ENCODE measurements at places on chromosomes 16 and 17. TPM values are rescaled to one million over a fixed set of nuclear protein-coding genes. Genes with fewer than 3 reads are reported as not detected.
A peak's percentile ranks its signal among the peaks of the same experiment; 100 is the strongest.

DNA sequence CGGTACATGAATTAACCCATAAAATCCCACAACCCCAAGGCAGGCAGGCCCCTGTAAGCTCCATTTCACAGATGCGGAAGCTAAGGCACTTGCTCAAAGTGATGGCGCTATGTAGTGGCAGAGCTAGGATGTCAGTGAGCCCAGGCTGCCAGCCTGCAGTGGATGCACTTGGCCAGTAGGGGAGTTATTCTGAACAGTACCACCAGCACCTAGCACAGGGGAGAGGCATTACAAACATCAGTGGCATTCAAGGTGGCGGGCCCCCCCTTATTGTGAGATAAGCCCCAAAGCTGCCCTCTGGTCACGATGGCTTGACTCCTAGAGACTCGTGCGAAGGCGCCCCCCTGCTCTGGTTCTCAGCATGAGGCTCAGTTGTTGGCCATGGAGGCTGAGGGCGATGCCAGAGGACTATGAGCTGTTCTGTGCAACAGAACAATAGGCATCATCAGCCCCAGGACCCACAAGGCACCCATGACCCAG, 33.8 kb downstream of the GTF3C1 start:
- no peak for DNase-seq

- DNase-seq, result no peak
These were observed 12.5 kb upstream of the SRSF1 start for GRCh38 chr17:58019521-58019920.

DNA sequence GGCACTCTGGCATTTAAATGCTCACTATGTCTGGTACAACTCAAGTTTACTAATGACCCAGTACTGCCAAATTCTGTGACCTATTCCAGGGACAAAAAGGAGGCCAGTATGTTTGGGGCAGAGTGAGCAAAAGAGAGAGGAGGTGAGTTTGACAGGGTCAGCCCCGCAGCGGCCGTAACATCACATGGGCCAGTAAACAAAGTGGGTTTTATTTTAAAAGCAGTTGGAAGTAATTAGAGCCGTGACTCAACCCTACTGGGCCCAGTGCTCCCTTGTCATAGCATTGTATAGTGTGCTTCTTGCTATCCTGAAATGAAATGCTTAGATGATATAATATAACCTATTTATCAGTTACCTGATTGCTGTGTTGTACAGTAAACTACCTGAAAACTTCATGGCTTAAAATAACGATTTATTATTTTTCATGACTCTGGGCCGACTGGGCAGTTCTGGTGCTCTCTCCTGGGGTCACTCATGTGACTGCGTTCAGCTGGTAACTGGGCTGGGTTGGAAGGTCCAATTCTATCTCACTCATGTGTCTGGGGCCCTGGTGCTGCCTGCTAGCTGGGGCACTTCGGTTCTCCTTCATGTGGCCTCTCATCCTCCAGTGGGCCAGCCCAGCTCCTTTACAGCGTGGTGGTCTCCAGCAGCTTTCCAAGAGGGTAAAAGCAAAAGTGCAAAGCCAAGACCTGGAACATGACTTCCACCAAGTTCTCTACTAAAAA, 27.4 kb downstream of the IQCK start:
- no peak for DNase-seq

DNA sequence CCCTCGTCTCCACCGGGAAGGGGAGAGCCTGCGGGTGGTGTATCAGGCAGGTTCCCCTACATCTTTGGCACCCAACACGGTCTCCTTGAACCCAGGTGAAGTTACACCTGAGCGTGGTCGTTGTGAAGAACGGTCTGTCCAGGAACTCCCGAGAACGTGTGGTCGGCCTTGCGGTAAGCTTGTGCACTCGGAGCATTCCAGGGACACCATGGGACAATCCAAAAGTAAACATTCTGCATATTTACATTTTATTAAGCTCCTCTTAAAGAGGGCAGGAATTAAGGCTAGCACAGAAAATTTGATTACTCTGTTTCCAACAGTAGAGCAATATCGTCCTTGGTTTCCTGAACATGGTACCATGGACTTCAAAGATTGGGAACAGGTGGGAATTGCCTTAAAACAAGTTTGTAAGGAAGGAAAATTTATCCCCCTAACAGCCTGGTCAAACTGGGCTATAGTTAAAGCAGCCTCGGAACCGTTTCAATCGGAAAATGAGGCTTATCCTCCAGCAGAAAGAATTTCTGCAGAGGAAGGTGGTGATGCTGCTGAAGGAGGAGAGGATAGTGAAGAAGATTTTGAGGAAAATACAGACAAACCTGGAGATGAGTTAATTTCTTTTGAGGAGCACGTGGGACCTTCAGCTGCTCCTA, 18.2 kb downstream of the ALOX15B start:
- no peak for DNase-seq

GRCh38 chr17:37726891-37727675, 17.8 kb downstream of the HNF1B start:
- DNase-seq, result no peak

GRCh38 chr17:80116276-80116920, 15.0 kb downstream of the GAA start:
- no peak for DNase-seq

- DNase-seq, result no peak
These were observed 130.9 kb upstream of the CACNG3 start for GRCh38 chr16:24125214-24125613.

DNA sequence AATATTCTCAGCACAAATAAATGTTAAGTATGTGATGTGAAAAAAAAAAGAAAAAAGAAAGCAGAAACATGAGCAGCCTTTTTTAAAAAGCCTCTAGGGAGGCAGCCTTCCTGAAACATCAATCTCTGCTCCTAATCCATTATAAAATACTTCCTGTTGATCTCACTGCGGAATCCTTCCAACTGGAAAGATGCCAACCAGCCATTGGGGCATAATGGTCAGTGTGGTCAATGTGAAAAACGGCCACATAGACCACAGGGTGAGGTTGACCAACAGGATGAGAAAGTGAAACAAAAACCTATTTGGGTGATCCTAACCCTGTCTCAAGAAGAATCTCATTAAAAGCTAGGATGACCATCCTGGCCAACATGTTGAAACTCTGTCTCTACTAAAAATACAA, 26.1 kb upstream of the ABCA8 start:
- DNase-seq, result no peak

GRCh38 chr17:77581480-77581879, 377.0 kb upstream of the TNRC6C start:
- DNase-seq, result no peak

- DNase-seq, result no peak
These were observed 787 bp downstream of the ZFPM1 start for GRCh38 chr16:88453611-88454522.

DNA sequence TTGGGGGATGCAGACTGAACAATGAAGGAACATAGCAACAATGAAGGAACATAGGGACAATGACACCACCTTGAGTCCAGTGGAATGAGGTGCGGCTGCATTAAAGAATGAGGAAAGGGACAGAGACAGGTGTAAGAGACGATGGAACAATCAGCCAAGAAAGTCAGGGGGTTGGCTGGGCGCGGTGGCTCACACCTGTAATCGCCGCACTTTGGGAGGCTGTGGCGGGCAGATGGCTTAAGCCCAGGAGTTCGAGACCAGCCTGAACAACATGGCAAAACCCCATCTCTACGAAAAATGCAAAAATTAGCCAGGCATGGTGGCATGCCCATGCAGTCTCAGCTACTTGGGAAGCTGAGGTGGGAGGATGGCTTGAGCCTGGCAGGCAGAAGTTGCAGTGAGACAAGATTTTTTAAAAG, 13.6 kb upstream of the CBFB start:
- no peak for DNase-seq

GRCh38 chr16:85334718-85335583, 222.7 kb upstream of the CIBAR2 start:
- DNase-seq, result no peak

The PRDM7 gene
- total RNA-seq, result not detected

The METTL16 gene
- total RNA-seq, result 27.3 TPM

The FOXF1 gene
- 28.9 TPM for total RNA-seq

GRCh38 chr17:2369551-2370210, 31.2 kb downstream of the MNT start:
- no peak for DNase-seq

The PPP4C gene
- 56.2 TPM for total RNA-seq

DNA sequence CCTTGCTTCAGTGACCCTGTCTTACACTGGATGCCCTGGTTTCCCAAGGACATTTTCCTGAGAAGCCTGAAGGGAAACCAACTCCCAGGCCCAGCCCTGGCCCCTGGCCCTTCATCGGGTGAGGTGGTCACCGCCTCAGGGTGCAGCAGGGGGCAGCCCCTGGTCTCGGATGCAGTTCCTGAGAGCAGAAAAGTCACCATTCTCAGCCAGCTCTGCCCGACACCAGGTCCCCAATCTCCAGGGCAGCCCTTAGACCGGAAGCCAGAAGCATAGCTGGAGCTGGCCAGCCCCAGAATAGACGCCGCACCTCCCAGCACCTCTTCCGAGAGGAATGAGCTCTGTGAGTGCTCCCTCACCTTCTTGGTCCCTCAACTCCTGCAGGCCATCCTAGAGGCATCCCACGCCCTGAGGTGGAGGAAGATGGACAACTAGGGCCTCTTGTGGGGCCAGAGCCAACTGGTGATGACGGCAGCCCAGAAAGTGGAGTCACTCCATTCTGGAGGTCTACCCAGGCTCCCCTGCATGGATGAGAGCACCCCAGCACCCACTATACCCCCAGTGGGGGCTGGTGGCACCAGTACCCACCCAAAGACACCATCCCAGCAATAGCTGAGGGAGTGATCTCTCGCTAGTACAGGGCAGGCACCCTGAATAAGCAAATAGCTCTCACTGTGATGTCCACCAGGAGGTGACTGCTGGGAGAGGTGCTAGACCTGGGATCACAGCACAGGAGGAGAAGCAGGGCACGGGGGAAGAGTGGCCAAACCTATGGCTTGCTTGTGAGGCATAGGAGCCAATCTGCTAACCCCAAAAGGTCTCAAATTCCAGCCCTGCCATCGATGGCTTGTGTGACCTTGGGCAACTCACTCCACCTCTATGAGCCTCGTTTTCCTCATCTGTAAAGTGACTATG, 56.2 kb downstream of the TK2 start:
- no peak for DNase-seq

The MYH2 gene
- total RNA-seq, result 1.7 TPM

DNA sequence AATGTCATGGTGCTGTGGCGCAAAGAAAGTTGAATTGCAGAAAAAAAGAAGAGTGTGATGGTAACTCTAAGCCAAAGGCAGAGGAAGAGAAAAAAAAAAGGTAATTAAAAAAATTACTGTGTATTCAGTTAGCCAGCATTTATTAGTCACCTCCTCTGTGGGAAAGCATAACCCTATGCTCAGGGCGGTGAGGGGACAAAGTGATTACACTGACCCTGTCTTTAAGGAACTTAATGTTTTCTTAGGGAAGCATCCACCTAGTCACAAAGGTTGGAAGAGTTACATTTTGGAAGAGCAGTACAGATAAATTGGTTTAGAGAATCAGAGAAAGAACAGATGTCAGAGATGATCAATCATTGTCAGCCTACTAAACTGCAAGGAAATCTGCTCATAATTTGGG, 410.3 kb downstream of the CDH11 start:
- DNase-seq, result no peak

- DNase-seq, result no peak
These were observed 388.1 kb downstream of the SHISA9 start for GRCh38 chr16:13289515-13289914.

The PSKH1 gene
- 9.9 TPM for total RNA-seq

The PTGES3L gene
- 6.8 TPM for total RNA-seq

GRCh38 chr17:57874434-57875289, 24.8 kb upstream of the MRPS23 start:
- DNase-seq, result peak; percentile 80

- no peak for DNase-seq
These were observed 6.3 kb downstream of the CMTR2 start for GRCh38 chr16:71282943-71283342.

GRCh38 chr17:76434870-76435269, 18.1 kb downstream of the UBE2O start:
- no peak for DNase-seq

GRCh38 chr16:22314661-22315626, 17.7 kb downstream of the POLR3E start:
- peak; percentile 49 for DNase-seq

DNA sequence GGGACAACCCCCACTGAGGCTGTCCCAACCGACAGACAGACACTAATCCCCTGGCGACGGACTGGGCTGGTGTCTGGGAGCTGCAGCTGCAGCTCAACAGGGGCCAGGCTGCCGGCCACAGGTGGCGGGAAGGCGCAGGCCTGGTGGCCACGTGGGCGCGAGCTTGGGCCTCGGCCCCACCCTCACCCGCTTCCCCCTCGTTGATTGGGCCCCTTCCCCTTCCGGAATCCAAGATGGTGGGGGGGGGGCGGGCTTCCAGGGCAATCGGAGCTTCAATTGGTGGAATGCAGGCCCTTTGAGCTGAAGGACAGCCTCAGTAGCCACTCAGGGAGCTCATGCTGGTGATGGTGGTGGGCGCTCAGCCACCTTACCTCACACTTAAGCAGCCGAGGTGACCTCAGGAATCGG, 8.7 kb upstream of the TBX4 start:
- no peak for DNase-seq

GRCh38 chr16:6947291-6947690, 385.4 kb upstream of the RBFOX1 start:
- DNase-seq, result no peak

DNA sequence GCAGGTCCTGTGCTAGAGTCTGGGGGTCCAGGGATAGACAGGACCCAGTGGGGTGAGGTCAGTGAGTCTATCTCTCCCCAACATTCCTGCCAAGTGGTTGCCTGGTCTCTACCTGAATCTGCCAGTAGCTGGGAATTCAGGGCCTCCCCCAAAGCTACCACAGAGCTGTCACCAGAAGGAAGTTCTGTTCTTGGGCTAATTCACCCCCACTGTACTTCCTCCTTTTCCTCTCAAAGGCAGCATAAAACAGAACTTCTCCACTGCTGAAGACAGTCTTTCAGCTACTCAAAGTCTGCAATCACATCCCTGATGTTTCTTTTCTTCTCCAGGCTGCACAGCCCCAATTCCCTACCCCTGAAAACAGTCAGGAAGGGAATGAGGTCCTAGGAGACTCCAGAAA, 8.7 kb downstream of the CAMTA2 start:
- DNase-seq, result no peak

The TSR1 gene
- total RNA-seq, result 23.3 TPM

The SLFN11 gene
- 47.3 TPM for total RNA-seq

DNA sequence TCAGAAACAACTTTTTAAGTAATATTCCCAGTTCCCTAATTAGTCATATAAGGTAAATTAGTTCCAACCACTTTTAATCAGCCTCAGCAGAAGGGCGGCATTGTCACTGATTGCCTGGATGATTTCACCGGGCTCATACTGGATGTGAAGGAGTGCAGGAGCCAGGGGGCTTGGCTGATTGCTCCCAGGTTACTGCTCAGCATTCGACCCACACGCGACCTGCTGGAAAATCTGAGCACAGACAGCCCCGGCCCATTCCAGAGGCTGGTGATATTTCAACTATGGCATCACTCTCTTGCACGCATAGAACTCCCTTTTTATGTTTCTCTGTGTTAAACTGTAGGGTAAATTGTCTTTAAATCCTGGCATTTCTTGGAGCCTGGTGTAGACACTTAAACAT, 34.2 kb downstream of the CPPED1 start:
- DNase-seq, result no peak

The OR1F1 gene
- not detected for total RNA-seq

DNA sequence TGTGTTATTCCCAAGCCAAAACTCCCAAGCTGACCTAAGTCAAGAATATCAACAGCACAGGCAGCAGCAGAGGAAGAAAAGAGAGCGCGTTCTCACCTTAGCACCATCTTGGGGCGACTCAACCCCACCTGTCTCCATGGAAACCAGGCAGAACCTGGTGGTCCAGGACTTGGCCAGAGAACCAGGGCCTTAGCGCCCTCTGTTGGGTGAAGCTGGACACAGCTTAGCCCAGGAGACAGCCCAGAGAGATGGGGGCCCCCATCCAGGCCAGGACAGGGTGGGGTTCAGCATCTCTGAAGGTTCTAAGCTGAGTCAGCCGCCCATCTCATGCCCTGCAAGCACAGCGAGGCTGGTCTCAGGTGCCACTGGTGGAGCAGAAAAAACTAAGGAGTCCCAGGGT, 60.1 kb upstream of the TMEM132E start:
- no peak for DNase-seq
